ENCODE measurements at places on chromosomes 12 and 14.

DNA sequence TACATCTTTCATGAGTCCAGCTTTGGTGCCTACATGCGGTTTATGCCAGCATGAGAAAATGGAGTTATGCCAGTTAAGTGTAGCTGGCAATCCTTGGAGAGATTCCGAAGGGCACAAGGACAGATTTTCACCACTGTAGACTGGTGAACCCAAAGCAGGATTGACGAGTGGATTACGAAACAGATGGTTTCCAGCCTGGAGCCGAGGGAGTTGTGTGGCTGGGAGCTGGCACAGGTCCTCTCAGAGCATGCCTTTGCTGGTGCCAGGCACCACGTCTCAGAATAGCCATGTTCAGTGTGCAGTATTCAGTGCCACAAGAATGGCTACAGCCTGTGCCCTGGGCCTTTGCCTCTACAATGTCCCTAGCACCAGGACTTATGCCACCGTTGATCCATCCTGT, 13.2 kb downstream of the KCNH3 start:
- no peak for DNase-seq

- no peak for DNase-seq
Measured at GRCh38 chr12:12648951-12649650, 37.4 kb downstream of the CREBL2 start.

DNA sequence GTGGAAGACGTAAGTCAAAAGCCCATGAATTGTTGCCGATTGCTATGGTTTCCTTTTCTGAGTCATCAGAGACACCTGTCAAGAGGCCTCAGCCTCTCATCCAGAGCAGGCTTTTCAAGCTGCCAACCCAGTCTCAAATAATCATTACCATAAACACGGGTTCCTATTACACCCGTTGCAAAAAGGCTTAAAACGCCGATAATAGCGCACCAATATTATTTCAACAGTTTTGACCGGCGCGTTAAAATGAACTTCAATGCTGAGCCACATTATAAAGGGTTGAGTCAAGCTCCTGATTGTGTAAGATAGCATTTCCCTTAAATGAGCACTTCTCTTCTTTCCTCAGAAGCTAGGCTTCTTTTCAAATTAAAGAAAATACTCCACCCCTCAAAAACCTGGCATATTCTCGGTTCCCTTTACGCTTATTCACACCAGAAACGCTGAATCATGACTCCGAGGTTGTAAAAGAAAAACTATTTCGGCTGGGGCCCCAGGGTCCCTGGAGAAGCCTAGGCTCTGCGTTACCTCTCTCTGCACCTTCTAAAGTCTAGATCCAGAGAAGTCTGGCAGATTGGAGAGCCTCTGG, 1.4 kb downstream of the TMTC1 start:
- peak; percentile 72 for DNase-seq

GRCh38 chr12:46388427-46389021, 16.0 kb upstream of the SLC38A2 start:
- DNase-seq = no peak

DNA sequence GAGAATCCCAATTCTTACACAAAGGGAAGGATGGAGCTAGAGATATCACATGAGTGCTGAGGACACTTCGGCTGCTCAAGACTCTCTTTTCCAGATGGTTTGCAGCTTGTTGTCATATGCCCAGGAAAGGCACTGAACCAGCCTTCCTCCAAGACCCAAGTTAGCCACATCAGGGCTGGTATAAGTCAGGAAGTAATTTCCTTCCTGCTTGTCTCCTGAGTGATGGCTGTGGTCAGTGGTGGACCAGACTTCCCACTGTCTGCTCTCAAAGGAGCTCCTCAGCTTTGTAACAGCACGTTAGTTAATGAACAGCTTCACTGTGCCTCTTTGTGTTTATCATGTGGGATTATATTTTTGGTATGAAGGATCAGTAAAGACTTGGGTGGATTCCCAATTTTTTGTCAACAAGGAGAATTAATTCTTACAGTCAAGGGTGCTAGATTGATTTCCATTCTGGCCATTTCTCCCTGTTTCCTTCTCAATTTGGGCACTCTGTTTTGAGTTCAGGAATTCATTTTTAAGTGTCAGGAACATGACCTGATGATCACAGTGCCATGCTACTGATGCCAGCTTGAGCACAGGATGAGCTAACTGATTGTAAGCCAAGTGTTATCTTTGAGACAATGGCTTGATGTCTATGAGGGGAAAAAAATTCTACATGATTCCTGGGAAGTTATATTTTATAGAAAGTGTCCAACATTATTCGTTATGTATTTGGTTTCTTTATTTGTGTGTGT, 145.8 kb downstream of the GCH1 start:
- DNase-seq = no peak

- DNase-seq = no peak
Measured at GRCh38 chr14:33435911-33436689, 497.4 kb downstream of the NPAS3 start.

GRCh38 chr14:102822311-102822863, 45.1 kb downstream of the TRAF3 start:
- DNase-seq = no peak

GRCh38 chr14:78566026-78566858, 396.1 kb downstream of the NRXN3 start:
- DNase-seq = peak; percentile 85

- no peak for DNase-seq
Measured at GRCh38 chr12:113838896-113839295, 127.2 kb downstream of the RBM19 start.

DNA sequence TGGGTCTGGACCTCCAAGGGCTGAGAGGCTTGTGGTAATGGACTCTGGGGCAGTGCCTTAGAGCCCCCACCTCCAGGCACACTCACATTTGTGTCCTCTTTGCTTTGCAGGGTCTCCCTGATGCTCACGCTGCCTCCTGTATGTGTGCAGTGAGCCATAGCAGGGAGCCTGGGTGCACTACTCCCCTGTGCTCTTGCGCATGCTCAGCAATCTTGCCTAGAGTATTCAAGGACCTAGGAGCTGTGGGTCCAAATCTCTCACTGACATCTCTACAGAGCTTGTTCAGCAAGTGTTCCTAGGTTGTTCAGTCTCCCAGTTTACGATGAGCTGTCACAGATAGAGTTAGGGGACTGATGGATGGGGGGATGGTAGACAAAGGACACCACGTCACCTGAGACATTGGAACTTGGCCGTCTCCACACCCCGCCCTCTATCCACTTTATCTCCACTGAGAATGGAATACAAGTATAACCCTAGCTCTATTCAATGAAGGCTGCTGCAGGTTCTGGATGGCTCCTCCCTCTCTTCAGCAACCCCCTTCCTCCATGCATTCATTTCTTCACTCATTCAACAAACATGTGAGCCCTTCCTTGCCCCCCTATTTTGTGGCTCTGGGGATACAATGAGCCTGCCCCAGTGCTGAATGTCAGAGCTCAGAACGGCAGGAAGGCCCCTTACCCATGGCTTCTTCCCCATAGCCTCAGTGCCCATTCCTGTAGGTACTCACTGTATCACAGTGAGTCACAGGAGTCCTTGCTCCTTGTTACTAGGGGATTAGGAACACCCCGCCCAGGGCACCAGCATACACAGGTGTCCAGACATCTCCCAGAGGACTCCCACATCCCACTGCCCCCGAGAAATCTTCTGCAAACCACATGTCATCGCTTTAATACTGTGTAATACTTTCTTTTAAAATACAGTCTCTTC, 31.2 kb downstream of the FIGNL2 start:
- DNase-seq = no peak

DNA sequence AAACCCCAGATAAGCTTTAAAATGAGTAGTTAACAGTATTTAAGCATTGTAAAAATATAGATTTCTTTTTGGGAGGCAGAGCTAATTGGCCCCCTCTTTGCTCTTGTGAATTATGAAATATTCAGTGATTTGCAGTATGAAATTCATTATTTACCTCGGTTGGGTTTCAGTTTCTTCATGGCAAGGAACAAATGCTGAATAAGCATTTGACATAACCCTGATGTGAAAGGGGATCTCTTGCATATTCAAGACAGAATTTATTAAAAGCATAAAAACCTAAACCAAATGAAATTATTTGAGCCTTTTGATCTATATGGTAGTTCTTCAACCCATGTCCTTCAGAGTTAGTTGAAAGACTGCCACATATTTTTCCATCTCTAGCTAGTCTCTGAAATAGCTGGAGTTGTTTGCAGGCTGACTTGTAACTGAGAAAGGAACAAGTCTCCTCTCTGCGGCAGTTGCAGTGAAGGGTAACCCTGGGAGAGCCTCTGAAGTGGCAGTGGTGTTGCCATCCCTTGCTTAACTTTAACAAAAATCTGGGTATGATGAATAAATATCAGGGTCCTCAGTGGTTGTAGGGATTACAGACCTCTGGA, 690 bp downstream of the AKAP6 start:
- no peak for DNase-seq

GRCh38 chr12:27560126-27560525, 36.1 kb downstream of the PPFIBP1 start:
- no peak for DNase-seq
